ENCODE measurements at places on chromosomes 1 and 21.
A peak's percentile ranks its signal among the peaks of the same experiment; 100 is the strongest.

GRCh38 chr1:109547463-109548320 is 723 bp upstream of the GNAI3 start:
- no peak for DNase-seq

DNA sequence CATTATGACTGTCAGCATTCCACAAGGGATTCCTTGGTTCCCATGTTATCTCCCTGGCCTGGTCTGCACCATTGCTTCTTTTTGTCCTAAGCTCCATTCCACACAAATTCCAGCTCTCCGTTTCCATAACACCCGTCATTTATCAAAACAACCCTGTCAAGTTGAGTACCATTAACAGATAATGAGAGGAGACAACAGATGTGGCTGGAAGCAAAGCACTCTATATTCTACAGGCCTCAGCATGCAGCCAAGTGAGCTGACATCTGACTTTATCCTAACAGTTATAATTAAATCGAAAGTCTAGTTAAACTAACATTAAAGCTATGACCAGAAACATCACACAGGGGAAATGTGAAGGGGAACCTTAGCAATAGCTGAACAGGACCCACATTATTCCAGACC is 110.4 kb downstream of the RERE start:
- peak; percentile 94 for DNase-seq

GRCh38 chr1:194076646-194077045 is 890.2 kb upstream of the B3GALT2 start:
- DNase-seq = no peak

- no peak for DNase-seq
These were observed 140.3 kb downstream of the SLC30A10 start for GRCh38 chr1:219788091-219788490.

- DNase-seq = no peak
These were observed 121.0 kb downstream of the ATP5PO start for GRCh38 chr21:33794596-33794995.

- no peak for DNase-seq
These were observed 53.4 kb upstream of the RGS18 start for GRCh38 chr1:192104852-192105251.

DNA sequence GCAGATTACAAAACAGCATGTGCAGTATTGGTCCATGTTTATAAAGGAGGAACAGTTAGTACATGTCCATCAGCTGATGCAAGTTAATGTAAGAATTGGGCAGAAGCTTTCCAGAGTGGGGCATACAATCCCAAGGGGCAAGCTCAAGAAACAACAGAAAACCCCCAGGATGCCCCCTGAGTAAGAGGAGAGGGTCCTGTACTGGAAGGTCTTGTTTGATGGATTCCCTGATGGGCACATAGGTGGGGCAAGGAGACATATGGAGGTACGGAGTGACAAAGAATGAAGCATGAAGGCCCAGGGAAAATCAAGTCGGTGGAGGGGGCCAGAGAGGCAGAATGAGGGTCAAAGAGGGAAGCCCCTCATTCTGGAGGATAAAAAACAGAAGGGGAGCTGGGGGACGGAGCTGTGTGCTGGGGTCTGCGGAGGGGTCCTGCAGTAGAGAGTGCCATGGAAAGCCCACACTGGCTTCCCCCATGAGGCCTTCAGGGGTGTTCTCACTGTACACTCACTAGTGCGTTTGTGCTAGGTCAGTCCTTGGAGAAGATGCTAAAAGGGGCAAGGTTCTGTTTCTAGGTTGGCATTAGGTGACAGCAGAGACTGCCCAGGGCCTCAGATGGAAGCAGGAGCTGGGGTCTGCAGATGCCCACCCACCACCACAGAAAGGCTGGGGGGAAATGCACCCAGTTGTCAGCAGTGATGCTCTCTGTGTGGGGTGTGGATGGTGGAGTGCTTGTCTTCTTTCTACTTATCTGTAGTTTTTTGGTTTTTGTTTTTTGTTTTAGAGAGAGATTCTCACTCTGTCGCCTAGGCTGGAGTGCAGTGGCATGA is 12.5 kb upstream of the MATN1 start:
- no peak for DNase-seq

- DNase-seq = no peak
These were observed 1.2 kb downstream of the RUNX3 start for GRCh38 chr1:24928689-24929397.

DNA sequence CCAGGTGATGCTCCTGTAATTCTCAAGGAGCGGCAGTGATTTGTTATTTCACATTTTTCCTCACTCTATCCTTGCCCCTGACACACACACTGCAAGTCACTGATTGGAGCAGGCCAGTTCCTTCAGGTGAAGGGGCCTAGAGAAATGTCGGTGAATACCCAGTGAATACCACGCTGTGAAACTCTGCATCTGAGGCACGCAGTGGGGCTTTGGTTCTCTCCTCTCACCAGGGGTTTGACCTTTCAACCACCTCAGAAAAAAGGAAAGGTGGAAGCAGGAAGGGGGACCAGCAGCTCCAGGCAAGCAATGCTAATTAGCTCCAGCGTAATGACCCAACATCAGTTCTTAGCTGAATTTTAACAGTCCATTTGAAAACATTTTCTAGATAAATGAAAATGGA is 532 bp upstream of the FAM177B start:
- DNase-seq = no peak

DNA sequence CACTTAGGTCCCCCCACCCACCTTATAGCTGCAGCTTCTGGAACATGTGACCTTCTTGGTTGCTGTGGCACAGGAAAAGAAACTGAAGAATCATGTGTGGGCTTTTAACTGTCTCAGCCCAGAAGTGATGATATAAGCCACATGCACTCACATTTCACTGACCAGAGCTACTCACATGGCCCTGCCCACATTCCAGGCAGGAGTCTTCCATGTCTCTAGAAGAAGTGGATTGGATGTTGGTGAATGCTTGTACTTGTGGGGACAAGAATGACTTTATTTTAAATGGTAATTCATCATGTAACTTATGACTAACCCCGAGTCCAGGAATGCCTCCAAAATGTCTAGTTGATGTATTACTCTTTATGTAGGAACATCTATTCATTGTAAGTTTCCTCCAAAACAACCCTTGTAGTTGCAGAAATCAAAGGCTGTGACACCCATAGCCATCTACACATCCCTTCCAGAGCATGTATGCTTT is 15.8 kb upstream of the CAMK1G start:
- no peak for DNase-seq

DNA sequence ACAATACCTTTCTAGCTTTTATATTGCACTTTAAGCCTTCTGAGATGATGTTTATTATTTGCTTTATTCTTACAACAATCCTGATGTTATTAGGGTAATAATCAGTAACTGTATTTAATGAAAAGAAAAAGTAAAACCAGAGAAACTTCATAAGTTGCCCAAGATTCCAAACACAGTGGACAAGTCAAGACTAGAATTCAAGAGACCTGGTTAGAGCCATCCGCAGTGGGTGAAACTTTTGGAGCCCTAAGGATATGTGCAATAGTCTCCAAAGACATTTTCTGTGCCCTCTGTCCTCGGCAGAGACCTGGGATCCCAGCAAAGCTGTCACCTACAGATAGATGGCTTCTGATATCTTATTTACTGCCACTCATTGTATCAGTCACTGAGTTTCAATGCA is 106.8 kb upstream of the DPT start:
- no peak for DNase-seq

GRCh38 chr1:186118724-186119123 is 256.3 kb downstream of the TPR start:
- no peak for DNase-seq

DNA sequence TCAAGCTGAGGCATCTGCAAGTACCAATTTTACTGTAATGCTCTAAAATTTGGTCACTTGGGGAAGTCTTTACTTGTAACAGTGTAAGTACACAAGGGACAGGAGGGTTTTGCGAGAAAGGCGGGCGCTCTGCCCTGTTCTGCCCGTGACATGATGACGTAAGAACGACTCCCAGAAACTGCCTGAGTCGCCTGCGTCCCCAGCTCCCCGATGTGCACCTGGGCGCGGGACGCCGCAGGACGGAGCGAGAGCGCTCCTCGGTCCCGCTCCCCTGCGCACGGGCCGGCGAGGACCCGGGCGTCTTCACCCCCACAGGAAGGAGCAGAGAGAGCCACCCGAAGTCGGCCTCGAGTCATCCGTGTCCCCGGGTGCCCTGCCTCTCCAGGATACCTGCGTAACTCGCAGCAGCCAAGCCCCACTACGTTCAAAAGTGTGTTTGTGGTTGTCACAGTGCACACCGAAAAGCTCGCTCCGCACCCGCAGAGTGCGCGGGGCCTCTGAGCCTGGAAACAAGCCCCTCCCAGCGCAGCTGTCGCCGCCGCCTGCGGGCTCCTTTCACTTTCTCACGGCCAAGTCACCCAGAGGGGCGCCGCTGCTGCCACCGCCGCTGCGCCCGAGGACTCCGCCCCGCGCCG is 3.3 kb upstream of the ZBTB18 start:
- no peak for DNase-seq

GRCh38 chr1:41566969-41567368 is 82.5 kb upstream of the EDN2 start:
- DNase-seq = no peak

- no peak for DNase-seq
These were observed 17.3 kb upstream of the TTLL10 start for GRCh38 chr1:1156140-1157032.

DNA sequence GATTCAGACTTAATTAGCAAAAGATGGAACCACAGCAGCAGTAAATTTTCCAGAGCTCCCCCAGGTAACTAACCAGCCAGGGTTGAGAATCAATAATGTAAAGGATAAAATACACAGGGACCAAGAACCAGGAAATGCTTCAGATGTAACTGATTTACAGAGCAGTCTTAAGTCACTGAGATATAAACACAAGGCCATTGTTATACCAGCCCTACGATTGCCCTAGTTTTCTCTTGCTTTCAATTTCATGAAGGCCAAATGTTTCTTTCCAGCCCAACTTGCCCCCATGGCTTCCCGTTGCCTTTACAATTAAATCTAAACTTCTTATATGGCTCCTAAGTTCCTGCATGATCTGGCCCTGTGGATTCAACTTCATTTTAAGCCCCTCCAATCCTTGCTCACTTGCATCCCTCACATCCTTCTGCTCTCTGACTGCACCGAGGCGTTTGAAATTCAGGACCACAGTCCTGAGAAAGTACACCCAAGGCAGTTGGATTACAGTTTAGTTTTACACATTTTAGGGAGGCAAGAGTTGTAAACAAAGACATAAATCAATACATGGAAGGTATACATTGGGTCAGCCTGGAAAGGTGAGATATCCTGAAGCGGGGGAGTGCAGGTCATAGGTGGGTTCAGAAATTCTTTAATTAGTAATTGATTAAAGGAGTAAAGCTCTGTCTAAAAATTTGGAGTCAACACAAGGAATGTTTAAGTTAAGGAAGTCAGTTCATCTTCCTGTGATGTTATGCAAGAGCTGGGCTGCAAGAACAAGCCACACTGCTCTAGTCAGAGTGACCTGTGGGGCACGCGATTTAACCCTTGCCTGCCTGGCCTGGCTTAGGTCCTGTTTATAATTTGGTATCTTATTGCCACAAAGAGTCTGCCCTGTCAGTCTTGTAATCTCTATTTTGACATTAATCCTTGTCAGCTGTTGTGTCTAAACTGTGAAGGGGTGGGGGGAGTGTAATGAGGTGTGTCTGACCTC is 69.9 kb upstream of the COG2 start:
- DNase-seq = no peak

- DNase-seq = no peak
These were observed 3.7 kb downstream of the PLPPR4 start for GRCh38 chr1:99268021-99268420.

DNA sequence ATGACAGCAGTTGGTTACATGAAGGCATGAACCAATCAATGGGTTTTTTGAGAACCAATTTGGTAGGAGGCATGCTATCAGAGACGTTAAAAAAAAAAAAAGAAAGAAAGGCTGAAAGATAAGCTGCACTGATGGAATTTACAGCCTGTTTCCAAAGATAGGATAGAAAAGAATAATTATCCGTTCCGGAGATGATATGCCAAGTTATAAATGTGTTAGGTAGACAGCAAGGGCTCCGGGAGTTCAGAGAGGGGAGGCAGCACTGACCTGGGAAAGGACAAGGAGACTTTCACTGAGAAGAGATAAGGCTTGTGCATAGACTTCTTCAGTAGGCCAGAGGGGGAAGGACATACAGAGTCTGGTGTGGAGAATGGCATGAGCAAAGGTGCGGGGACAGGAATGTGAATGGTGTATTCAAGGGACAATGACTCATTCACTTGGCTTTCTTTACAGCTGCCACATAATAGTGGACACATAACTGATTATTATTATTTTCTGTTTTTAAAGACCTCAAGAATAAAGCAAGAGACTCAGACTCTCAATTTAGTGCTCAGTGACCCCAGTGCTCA is 24.8 kb upstream of the ACBD6 start:
- DNase-seq = no peak

DNA sequence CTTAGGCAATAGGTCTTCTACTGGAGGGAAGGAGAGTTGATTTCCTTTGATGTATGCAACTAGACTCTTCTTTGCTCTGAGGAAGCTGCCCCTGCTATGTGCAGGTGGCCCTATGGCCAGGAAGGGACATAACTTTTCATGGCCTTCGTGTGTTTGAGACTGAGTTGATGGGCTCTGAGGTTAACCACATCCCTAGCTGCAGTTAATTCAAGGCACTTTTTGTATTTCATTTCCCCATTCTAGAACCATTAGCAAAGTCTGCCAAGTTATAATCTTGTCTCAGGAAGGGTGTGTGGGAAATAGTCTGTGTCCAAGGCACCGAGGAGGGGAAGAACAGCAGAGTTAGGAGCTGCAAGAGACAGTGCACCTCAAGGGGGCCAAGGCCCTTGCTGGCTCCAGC is 2.5 kb downstream of the FCRL4 start:
- DNase-seq = no peak

- DNase-seq = no peak
These were observed 736.6 kb downstream of the MRPL39 start for GRCh38 chr21:24870633-24871032.

DNA sequence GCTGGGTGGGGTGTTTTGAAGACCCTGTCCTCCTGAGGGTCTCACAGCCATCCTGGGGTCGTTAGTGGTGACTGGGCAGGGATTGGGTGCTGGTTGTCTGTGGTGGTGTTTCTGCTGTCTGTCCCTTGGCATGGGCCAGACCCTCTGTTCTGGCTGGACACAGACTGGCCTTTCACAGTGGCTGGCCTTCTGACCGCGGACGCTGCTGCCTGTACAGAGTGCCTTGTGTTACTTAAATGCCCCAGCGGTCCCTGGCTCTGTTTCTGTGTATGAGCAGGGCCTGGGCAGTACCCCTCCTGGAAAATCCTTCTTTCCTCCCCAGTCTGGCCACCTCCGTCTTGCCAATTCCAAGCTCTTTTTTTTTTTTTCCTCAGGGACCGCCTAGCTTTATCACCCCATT is 50.9 kb downstream of the SH3BGR start:
- no peak for DNase-seq

GRCh38 chr1:31072304-31072746 is 6.8 kb upstream of the PUM1 start:
- no peak for DNase-seq

- no peak for DNase-seq
These were observed 79.8 kb upstream of the IFFO2 start for GRCh38 chr1:19036041-19036812.

- no peak for DNase-seq
These were observed 8.8 kb upstream of the RNF223 start for GRCh38 chr1:1082776-1083415.

GRCh38 chr1:182331387-182331786 is 60.2 kb downstream of the GLUL start:
- DNase-seq = no peak

- DNase-seq = peak; percentile 19
These were observed 24.5 kb downstream of the LAMB3 start for GRCh38 chr1:209627732-209628196.

Measured in NCI-H2029 treated with DMSO at 0.1 percent for 48 hours (cell line).